Natural killer cell treated with Interleukin-12 subunit alpha and Interleukin-12 subunit beta and Interleukin-15 and Interleukin-18, amount 100 ng/mL, for 72 hours (primary cell): ENCODE measurements at places on chromosomes 7 and 10. TPM values are rescaled to one million over a fixed set of nuclear protein-coding genes. Genes with fewer than 3 reads are reported as not detected.

ZNRF2 gene
- total RNA-seq, result 10.4 TPM

MRC1 gene
- total RNA-seq, result not detected

ENTPD1 gene
- 56.4 TPM for total RNA-seq

INA gene
- not detected for total RNA-seq

TLX1 gene
- total RNA-seq, result not detected

ASB10 gene
- total RNA-seq, result not detected

LRRC18 gene
- total RNA-seq, result not detected

SPDYE9 gene
- total RNA-seq, result not detected

PON3 gene
- not detected for total RNA-seq

GPR15LG gene
- not detected for total RNA-seq

SFTPA2 gene
- total RNA-seq, result not detected

ANKRD22 gene
- 0.29 TPM for total RNA-seq

NFE2L3 gene
- 21.3 TPM for total RNA-seq

OAT gene
- total RNA-seq, result 37.5 TPM

IMPDH1 gene
- total RNA-seq, result 34.5 TPM

PALD1 gene
- total RNA-seq, result 1.4 TPM

GDF2 gene
- not detected for total RNA-seq

ACSL5 gene
- 111 TPM for total RNA-seq

LMOD2 gene
- not detected for total RNA-seq

DNAJC12 gene
- total RNA-seq, result 2.3 TPM

UTF1 gene
- total RNA-seq, result not detected

TMEM184A gene
- total RNA-seq, result not detected

TMEM229A gene
- not detected for total RNA-seq

C10orf71 gene
- not detected for total RNA-seq

FAM237B gene
- not detected for total RNA-seq

GSDME gene
- 3.5 TPM for total RNA-seq

GIMAP8 gene
- 13.7 TPM for total RNA-seq

COL1A2 gene
- not detected for total RNA-seq

MCM10 gene
- 40.0 TPM for total RNA-seq

BTBD16 gene
- not detected for total RNA-seq
